ENCODE measurements at places on chromosomes 4 and X.

DNA sequence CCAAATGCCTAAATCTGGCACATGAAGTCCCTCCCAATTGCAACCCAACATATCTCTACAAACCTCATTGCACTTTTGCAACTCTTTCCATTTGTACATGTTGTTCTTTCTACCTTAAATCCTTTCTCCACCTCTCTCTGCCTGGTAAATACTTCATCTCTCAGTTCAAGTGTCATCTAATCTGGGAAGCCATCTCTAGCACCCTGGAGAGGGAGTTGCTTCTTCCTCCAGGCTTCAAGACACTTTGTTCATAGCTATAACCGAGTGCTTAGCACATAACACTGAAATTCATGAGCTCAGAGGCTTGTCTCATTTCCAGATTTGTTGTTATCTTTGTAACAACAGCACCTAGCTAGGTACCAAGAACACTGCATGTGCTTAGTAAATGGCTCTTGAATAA is 114.8 kb upstream of the NAP1L5 start:
- no peak for DNase-seq

DNA sequence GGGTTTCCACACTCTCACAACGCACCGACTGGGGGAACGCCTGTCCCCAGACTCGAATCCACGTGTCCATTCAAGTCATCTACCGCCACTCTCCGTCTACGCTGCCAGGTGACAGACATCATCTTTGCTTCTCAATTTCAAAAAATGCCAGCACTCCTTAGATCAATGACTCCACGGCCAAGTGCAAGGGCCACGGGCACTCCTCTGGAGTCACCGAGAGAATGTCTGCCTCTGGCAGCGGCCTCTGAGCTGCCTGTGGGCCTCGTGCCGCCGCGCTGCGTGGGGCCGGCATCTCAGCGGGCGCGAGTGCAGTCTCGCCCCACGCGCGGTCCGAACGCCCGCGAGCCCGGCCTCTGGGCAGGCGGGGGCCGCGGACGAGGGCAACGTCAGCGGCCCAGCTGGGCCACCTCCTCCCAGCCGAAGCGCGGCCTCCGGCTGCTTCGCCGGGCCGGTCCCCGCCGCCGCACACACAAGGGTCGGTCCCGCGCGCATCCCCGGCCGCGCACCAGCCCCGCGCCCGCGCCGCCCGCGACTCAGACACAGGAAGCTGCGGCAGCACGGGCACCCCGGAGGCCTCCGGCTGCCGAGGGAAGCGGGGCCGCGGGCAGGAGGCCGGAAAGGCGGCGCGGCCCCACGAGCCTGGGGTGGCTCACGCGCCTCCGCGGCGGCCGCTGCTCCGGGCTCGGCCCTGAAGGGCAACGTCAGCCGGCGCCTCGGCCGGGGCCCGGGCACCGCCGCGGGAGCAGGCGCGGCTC is 450 bp downstream of the ACSL1 start:
- DNase-seq = peak; percentile 93

DNA sequence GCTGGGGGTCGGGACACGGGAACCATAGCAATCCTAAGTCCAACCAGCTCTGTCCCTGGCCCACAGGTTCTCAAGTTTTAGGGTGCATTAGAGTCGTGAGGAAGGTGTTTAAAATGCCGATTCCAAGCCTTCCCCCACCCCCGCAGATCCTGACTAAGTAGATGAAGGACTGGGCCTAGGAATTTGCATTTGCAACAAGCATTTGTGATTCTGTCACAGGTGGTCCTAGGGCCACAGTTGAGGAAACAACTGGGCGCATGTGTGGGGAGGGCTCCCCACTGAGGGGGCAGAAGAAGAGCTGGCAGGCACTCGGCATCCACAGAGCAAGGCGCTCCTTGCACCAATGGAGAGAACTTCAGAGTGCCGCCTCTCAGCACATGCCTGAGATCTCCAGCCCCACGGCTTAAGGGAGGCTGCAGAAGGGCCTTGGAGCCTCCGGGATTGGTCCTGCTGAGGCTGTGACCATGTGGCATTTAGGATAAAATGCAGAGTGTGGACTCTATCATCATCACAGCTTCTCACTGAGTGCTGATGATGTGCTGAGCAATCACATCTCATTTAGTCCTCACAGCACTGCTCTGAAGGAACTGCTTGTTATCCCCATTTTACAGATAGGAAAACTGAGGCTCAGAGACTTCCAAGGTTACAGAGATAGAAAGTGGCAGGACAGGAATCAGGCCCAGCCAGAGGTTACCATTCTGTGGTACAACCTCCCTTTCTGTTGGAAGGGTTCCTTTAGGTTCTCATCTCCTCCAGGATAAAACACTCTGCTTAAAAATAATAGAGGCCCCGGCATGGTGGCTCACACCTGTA is 16.7 kb downstream of the SEL1L3 start:
- DNase-seq = no peak

DNA sequence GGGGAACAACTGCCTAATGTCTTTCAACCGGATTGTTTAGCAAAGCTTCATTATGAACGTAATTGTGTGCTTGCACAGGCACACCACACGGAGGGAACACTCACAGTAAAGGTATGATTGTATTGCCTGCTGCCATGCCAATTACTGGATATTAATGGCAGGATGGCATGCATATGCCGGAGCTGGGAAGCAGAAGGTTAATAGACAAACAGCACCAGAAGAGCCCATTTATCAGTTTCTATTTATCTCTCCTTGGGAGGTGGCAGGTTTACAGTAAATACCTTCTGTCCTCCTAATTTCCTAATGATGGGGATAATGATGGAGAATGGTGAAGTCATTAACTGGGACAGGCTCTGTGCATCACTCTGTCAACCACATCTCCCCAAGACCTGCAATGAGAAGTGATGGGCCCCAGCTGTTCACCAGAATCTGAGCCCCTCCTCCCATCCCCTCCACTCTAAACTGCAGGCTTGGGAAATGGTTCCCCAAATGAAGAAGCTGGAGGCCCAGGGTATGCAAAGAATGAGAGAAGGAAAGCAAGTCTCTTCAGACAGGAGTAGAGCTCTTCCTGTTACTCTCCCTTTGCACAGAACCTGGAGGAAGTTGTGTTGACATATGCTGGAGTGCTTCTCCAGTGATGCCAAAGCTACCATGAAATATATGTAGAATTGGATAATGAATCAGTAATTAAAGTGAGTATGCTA is 160.8 kb downstream of the NAA11 start:
- DNase-seq = no peak

GRCh38 chrX:47817421-47817820 is 19.3 kb upstream of the ZNF81 start:
- no peak for DNase-seq

- DNase-seq = no peak
Measured at GRCh38 chr4:3791910-3792542, 25.8 kb downstream of the ADRA2C start.

GRCh38 chrX:139093201-139093600 is 381.7 kb upstream of the FGF13 start:
- DNase-seq = no peak

DNA sequence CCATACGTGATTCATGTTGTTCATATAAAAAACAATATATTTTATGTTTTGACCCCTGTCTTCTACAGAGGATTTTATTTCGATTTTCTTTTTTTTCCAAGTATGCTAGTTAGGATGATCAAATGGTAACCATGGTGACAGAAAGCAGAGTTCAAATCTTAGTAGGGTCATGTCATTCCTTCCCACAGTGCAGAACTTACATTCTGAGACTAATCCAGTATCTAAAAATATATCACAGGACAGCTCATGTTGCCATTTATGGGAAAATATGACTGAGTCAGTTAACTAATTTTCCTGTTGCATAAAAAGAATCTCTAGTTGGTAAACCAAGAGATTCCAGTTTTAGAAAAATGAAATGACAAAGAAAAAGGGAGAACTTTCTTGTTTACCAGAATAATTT is 209.5 kb downstream of the PARM1 start:
- no peak for DNase-seq

GRCh38 chr4:187541666-187542065 is 453.9 kb upstream of the ZFP42 start:
- no peak for DNase-seq

Data from spleen (tissue), 13 donors.